Suppressor macrophage treated with lipopolysaccharide for 1 hour (primary cell): ENCODE measurements at places on chromosomes 7 and 10.

DNA sequence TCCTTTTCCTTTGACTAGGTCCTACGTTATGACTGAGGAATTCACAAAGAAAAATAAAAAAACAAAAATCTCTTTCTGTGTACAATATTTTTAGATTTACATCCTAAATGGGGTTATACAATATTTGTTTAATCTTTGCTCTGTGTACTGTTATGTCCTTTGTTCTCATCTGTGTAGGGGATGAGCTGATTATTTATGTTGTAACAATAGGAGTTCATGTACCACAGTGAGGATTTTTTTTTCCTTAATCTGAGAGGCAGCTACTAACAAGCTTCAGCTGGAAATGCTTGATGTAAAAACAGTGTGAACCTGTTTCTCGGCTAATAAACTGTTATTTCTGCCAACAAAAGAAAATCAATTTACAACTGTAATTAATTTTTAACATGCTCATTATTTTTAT lies 58.0 kb downstream of the ORC5 start:
- DNase-seq: no peak

- no peak for DNase-seq
Measured at GRCh38 chr10:34089253-34089652, 725.8 kb downstream of the PARD3 start.

DNA sequence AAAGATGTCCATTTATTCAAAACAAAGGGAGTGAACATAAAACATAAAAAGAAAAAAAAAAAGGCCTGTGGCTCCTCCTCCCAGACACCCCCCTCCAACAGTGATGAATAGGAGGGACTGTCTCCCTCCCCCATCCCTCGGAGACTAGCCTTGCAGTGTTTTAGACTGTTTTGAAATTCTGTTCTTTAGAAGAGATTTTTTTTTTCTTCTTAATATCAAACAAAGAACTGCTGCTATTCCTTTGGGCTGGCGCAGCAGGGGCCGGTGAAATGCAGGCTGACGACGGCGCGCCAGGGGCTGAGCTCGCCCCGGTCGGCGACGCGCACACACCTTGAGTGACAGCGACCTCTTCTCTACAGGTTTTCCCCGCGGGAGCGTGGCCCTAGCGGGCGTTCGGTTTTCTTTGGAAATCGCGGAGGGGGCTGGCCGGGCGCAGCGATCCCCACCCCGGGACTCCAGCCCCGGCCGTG lies at the start of gene LANCL2:
TSS of gene LANCL2 (plus strand) at position 133 of the 470 bp plus-strand sequence. CDS start 689 bp downstream, outside the sequence.
- no peak for DNase-seq

- no peak for DNase-seq
Measured at GRCh38 chr7:118754608-118755007, 530.1 kb downstream of the ANKRD7 start.

DNA sequence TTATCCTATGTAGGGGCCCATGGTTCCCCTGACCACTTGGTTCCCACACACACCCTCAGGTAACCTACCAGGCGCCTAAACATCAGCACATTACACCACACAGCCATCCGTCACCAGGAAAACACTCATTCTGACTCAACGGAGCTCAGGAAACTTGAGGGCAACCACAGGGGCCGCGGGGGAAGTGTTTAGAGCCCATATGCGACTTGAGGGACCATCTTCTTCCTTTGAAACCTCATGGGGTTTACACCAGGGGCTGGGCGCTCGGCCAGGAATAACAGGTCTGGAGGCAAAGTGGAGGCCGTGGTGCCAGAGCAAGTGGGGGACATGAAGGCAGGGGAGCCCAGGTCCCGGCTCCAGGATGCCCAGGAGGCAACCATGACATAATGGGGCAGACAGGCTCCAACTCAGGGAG lies 1.5 kb downstream of the STX1A start:
- peak; percentile 89 for DNase-seq

DNA sequence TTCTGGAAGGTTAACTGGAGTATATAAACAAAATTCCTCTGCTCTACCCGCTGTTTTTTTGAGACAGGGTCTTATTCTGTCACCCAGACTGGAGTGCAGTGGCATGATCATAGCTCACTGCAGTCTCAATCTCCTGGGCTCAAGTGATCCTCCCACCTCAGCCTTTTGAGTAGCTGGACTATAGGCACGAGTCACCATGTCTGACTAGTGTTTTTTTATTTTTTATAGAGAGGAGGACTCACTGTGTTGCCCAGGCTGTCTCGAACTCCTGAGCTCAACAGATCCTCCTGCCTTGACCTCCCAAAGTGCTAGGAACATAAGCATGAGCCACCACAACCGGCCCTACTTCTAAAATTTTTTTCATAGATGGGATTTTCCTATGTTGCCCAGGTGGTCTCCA lies 2.2 kb downstream of the RAB18 start:
- DNase-seq: peak; percentile 49
